ENCODE measurements at places on chromosomes 12 and 14.

DNA sequence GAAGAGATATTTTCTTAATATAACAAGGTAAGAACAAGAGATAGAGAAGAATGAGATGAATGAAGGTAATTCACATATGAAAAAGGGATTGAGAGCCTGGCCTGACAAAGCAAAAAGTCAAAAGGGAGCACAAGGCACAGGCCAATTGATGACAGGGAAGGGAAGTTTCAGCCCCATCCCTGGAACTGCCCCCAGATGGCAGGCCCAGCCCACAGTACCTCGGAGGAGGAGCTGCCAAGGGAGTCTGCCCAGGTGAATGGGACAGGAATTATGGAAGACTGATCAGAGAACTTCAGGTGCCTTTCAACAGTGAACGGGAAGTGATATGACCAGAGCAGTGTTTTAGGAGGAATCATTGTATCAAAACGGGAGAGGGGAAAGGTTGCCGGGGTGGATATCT lies 15.7 kb downstream of the SNRPF start:
- DNase-seq: peak; percentile 21

DNA sequence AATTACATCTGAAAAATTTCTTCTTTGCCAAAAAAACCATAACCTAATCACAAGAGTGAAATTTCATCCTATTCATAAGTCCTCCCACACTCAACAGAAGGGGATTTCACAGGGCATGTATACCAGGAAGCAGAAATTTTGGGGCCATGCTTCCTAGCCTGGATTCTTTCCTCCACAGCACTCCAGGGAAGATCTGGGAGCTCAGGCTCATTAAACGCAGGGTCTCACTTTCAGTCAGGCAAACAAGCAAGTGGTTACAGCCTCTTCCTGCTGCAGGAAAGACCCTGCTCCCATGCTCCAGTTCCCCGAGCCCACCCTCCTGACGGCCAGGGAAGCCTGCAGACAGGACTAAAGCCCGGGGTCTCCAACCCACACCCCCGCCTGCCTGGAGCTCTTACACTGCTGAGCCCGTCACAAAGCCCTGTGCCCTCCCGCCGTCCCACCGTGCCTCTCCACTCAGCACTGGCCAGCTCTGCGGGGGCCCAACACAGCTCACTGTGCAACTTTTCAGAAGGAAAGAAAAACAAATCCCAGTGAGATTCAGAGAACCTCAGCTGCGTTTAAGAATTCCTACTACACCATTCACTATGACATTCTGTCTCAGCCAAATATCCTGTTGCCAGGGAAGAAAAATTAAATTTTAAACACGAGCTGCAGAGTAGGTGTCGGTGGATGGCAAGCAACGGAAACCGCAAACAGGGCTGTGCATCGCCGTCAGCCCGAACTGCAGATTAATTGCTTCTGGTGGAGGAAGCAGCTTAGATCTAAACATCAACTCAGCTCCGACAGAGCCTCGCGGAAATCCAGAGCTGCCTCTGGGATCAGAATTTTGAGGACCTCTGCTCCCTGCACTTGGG lies 106.7 kb upstream of the SFSWAP start:
- DNase-seq: no peak

- DNase-seq: no peak
These were observed 279.7 kb downstream of the ZFP36L1 start for GRCh38 chr14:68513137-68513536.

GRCh38 chr12:100359822-100360221 lies 2.9 kb downstream of the SLC17A8 start:
- DNase-seq: no peak

DNA sequence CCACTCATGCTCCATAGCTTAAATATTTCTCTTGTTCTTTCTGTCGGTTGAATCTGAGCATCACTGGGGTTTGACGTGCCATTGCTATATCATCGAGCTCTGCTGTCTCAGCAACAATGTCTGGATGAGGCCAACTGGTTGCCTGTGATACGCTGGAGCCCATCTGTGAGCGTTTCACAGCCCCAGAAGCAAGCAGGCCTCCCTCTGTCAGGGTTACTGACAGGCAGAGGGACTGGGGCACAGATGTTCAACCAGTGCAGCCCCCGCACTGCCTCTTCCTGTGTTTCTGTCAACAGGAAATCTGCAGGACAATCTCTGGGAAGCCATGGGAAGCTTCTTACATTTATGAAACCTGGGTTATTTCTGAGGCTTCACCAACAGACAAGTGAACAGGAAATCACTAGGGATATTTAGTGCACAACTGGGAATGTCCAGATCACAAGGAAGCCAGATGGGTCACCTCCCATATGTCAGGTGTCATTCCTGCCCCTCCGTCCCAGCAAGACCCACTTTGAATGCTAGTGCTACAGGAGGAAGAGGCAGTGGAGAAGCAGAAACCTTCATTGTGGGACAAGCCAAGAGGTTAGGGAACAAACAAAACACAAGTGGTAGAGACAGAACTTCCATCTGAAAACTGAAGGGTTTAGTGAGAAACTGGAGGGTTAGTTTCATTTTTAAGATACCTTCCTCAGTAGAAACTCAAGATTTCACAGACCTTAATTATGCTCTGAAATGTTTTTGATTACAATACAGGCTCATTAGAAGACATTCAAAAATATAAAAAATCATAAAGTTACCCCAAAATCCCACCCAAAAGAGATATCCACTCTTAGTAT lies 24.1 kb downstream of the DMAC2L start:
- peak; percentile 33 for DNase-seq

GRCh38 chr12:125050446-125050845 lies 14.8 kb upstream of the AACS start:
- DNase-seq: no peak

DNA sequence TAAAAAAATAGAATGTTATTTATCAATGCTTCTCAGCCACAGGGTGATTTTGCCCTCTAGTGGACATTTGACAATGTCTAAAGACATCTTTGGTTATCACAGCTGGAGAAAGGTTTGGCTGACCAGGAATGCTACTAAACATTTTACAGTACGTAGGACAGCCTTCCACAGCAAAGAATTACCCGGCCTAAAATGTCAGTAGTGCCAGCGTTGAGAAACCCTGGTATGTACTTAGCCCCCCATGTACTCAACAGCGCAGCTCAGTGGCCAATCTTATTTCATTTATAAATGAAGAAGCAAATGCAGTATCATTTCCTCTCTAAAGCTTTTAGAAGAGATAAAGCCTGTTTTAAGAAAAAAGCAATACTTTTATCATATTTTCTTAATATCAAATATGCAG lies 5.8 kb downstream of the MARK3 start:
- peak; percentile 63 for DNase-seq

DNA sequence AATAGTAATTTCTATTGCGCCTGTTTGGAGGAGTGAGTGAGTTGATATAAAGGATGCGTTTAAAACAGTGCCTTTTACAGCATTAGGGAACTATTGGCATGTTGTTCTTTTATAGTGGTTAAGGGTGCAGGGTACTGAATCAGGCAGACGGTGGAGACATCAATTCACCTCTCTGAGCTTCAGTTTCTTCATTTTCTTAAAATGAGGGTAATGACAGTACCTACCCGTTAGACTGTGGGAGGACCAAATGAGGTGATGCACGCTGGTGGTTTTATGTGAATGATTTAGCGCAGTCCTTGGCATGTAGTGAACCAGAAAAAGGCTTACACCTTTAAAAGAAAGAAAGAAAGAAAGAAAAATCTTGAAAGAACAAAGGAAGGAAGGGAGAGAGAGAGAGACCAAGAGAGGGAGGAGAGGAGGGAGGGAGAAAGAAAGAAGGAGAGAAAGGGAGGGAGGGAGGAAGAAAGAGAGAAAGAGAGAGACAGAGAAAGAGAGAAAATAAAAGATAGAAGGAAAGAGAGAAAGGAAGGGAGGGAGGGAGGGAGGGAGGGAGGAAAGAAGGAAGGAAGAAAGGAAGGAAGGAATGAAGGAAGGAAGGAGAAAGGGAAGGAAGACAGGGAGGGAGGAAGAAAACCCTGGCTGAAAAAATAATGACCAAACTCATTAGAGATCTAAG lies 22.2 kb upstream of the CCND2 start:
- DNase-seq: no peak

- no peak for DNase-seq
These were observed 664.6 kb upstream of the FOXG1 start for GRCh38 chr14:28102001-28102400.

DNA sequence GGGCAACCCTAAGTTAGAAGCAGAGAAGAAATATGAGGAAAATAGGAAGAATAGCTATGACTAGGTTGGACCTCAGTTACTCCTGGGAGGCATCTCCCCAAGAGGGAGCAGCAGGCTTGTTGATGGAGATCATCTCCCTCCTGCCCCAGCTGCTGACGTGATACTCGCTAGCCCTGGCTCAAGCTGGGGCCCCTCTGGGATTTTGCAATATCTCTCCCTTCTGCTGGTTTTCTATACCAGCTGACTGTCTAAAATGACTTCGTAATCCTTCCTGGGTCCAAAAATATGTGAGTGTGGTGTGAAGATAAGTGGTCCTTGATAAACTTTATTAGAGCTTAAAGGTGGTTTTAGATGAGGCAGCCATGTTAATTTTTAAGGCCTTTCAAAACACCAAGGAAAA lies 4.5 kb upstream of the HECTD4 start:
- no peak for DNase-seq

DNA sequence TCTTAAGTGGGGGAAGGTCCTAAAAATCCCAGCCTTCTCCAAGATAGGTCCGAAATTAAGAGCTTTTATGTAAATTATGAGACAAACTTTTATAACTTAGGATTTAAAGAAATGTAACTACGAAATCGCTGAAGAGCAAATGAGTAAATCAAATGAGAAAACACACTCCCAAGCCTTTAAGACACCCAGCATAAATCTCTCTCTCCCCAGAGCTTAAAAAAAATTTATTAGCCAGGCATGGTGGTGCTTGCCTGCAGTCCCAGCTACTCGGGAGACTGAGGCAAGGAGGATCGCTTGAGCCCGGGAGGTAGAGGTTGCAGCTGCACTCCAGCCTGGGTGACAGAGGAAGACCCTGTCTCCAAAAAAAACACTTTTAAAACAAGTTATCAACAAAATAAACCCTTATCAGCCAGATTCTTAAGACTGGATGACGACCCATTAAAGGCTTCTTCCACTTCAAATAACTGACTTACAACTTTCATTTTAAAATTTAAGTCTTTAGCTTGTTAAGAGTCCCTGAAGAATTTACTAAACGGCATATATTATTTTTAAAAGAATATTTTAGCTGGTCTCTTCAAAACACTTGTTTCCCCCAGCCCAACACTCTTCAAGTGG lies 3.2 kb downstream of the PTGES3 start:
- DNase-seq: no peak

- DNase-seq: no peak
These were observed 7.9 kb upstream of the GNG2 start for GRCh38 chr14:51852541-51852940.

- DNase-seq: no peak
These were observed 113.3 kb upstream of the SOX5 start for GRCh38 chr12:24062642-24063245.

- DNase-seq: no peak
These were observed 281.5 kb downstream of the CACNA1C start for GRCh38 chr12:2334271-2334670.

- no peak for DNase-seq
These were observed 6.3 kb upstream of the FLVCR2 start for GRCh38 chr14:75572104-75572503.

DNA sequence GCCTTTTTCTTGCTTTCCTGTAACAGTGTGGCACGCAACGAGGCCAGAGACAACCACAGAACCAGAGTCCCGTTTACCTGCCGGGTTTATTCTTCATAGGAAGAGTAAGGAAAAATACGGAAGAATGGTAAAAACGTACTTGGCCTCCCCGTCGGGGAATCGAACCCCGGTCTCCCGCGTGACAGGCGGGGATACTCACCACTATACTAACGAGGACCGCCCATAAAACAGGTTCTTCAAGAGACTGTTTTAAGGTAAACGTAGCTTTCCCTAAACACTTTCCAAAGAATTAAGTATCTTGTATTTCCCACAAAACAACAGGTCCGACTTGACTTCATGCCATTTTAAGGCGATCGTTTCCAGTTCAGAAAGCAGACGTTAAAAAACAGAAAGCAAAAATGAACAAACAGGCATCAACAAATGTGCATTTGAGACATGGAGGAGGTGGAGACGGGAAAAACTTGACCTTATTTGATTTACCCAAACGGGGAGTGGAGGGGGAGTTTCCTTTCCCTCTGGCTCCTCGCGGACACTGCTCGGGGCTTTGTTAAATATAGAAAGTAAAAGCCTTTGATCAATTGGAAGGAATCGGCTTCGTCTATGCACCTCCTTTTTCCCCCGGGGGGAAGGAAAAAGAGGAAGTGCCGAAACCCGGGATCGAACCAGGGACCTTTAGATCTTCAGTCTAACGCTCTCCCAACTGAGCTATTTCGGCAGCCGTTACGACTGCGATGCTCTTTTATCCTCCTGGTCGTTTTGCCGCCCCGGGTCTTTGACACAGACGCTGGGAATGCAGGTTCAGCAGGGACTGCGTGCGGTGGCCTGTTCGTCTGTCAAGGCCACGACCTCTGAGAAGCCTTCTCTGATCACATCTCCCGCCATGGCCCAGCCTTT lies 13.0 kb upstream of the UBC start:
- peak; percentile 93 for DNase-seq

- DNase-seq: no peak
These were observed 150.4 kb downstream of the PPM1H start for GRCh38 chr12:62784576-62784975.

DNA sequence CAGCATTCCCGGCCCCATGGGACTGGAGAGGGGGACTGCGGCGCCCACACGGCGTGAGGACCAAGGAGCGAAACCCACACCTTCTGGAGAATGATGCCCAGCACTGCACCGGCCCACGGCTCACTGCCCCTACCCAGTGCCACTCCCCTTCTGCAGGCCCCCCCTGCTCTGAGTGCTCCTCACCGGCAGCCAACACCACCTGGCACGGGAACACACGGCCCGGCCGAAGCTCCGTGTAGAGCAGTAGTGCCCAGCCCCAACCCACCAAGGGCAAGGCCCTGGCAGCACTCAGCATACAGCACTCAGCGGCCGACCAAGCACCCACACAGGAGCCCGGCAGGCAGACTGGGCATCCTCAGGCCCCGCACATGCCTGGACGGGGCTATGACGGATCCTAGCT lies 13.4 kb downstream of the BTBD6 start:
- no peak for DNase-seq

DNA sequence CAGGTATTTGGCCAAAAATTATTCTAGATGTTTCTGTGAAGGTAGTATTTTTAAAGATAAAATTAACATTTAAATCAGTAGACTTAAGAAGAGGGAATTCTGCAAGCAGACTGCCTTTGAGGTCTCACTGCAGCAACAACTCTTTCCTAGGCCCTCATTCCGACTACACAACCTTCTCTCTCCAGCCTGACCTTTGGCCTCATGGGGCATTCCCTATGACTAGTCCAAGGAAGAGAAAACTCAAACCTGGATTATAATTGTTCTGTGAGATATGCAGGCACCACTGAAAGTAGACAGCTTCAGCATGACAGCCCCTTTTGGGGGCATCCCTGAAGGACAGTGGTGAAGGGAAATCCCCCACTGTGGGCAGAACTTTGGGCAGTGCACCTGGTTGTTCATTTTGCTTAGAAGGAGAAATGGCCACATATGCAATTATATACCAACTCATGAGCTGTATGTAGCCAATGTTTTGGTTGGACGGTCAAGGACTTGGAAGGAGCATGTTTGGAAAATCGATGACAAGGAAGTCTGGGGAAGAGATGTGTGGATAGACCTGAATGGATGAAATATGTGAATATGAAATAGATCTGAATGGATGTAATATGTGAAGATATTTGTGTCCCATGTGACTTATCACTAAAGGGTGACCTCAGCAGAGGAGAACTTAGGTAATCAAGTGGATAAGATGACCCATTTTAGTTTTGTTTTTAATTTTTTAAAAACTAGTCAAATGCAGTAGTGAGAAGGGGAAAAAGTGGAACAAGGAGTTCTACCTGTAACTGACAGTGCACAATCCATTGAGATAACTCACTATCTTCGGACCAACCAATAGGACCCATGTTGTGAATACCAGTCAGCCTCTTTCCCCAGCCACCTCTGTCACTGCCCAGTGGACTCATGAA lies 233.3 kb upstream of the FOXN3 start:
- DNase-seq: no peak

All from mesendoderm (in vitro differentiated cells).